ENCODE measurements at places on chromosomes 13 and 19.

DNA sequence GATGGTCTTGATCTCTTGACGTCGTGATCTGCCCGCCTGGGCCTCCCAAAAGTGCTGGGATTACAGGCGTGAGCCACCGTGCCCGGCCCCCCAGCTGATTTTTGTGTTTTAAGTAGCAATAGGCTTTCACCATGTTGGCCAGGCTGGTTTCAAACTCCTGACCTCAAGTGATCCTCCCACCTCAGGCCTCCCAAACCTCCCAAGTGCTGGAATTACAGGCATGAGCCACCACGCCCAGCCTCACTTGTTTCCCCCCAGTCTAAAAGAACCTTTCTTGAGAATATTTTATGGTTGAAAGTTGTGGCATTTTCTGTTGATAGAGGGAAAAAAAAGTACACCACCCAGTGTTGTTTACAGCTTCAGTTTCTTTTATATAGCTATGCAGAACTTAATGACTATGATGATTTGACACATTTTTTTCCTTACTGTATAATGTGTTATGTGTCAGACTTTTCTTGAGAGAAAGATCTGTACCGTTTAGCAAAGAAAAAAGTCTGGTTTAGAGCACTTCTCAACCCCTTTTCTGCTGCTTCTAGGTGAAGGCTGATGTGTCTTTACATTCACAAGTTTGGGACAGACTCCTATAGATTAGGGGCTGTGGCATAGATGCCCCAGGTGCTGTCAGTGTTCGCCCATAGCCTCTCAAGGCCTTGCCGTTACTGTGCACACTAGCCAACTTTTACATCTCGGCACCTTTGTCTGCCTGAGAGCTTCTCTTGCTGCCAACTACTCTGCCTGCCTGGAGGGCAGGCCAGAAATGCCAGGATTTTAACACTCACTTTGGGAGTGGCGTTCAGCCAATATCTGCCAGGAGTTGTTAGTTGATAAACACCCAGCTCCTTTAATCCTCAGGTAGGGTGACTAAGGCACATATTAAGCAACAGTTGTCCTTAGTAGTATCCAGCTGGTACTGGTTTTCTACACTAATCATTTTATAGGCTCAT lies 33.0 kb downstream of the KCTD4 start:
- no peak for DNase-seq

GRCh38 chr13:21402586-21403307 lies 56.4 kb downstream of the ZDHHC20 start:
- no peak for DNase-seq

DNA sequence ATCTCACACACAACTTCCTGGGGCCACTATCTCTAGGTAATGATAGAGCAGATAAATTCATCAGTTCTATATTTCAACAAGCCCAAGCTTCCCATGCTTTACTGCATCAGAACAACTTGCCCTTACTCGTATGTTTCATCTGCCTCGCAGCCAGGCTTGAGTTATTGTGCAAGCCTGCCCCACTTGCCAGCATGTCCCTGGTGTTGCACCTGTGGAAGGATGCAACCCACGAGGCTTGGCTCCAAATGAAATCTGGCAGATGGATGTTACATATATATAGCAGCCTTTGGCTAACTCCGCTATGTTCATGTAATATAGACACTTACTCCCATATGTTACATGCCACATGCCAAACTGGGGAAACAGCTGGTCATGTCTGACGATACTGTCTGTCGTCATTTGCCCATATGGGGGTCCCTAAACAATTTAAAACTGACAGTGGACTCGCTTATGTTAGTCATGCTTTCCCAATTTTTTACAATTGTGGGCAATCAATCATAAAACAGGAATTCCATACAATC lies 6.2 kb downstream of the ERVK3-1 start:
- no peak for DNase-seq

- DNase-seq, result no peak
These were observed 793.7 kb upstream of the ARGLU1 start for GRCh38 chr13:107361666-107362065.

DNA sequence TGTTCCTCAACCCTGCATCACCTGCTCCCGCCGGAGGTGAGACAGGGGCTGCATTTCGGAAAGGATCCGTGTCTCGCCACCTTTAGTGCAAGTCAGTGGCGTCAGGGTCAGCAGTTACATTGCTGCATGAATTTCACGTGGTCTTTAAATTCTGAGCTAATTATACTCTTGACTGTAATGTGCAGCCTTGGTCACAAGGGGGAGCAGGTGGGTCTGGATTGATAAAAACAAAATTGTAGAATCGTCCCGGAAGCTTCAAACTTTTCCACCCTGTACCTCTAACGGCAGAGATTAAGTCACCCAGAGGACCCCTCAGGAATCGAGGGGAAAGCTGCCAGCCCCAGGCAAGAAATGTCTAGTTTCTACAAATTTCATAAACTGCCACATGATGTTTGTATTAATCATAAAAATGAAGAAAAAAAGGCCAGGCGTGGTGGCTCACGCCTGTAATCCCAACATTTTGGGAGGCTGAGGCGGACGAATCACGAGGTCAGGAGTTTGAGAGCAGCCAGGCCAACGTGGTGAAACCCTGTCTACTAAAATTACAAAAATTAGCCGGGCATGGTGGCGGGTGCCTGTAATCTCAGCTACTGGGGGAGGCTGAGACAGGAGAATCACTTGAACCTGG lies 20.2 kb downstream of the BBC3 start:
- DNase-seq, result peak; percentile 45

DNA sequence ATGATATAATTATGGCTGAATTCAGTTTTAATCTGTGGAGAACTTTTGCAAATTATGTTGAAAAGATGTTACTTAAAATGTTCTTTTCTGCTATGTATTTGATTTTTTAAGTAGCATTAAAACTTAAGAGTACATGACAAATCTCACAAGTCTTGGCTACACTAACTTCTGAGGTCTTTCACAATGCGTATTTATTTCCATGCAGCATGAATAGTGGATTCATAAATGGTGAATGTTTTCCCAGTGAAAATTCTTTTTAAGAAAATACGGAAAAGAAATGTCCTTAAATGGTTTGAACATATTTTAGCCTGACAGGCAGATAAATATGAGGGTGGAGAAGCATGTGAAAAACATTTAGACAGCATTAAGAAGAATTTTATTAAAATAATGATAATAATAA lies 30.2 kb downstream of the GARRE1 start:
- DNase-seq, result no peak

GRCh38 chr13:51595416-51595815 lies 11.2 kb downstream of the WDFY2 start:
- no peak for DNase-seq

GRCh38 chr19:13978351-13979243 lies 26.3 kb downstream of the DCAF15 start:
- DNase-seq, result no peak

DNA sequence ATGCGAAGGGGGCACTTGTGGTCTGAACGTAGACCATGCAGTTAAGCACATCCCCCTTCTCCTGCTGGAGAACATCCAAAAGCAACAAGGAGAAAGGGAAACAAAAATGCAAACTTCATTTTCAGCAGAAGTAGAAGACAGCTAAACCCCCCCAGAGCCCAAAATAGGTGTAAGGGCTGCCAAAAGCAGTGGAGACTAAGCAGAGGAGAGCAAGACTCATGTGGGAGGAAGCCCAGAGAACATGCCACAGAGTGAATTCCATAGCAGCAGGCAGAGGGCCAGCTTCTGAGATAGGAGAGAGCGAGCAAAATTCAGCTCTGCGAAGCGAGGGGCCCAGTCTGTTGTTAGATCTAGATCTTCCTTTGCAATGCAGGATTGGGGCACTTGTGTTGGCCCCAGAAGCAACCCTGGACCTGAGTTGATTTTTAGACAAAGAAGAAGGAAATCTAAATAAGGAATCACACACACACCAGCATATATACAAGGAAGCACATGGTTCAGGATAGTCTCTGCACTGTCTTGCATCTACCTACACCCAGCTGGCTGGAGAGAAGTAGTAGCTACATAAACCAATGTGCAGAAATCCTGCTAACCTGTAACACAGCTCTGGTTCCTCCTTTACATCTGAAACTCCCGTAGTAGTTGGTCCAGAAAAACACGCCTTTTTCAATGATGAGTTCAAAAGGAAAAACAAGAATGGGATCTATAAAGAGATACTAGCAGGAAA lies 199.6 kb downstream of the SPRY2 start:
- peak; percentile 42 for DNase-seq

DNA sequence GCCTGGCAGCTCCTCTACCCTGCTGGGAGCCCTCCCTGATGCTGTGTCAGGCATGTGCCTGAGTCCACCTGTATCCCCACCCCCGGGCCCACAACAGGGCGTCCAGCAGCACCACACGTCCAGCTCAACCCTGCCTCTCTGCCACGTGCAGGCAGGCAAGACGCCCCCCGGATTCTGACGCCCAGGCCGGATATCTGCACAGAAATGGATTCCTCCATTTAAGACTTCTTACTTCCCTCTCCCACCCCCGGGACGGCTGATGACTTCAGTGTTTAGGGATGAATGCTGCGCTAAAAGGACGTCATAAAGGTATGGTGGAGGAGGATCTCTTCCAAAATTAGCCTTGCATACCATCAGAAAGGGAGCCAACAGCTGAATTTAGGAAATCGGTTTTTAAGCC lies 10.2 kb downstream of the PEPD start:
- no peak for DNase-seq

- no peak for DNase-seq
These were observed 65.6 kb upstream of the USE1 start for GRCh38 chr19:17149393-17150135.

GRCh38 chr19:29120466-29120865 lies 92.5 kb downstream of the UQCRFS1 start:
- DNase-seq, result no peak

DNA sequence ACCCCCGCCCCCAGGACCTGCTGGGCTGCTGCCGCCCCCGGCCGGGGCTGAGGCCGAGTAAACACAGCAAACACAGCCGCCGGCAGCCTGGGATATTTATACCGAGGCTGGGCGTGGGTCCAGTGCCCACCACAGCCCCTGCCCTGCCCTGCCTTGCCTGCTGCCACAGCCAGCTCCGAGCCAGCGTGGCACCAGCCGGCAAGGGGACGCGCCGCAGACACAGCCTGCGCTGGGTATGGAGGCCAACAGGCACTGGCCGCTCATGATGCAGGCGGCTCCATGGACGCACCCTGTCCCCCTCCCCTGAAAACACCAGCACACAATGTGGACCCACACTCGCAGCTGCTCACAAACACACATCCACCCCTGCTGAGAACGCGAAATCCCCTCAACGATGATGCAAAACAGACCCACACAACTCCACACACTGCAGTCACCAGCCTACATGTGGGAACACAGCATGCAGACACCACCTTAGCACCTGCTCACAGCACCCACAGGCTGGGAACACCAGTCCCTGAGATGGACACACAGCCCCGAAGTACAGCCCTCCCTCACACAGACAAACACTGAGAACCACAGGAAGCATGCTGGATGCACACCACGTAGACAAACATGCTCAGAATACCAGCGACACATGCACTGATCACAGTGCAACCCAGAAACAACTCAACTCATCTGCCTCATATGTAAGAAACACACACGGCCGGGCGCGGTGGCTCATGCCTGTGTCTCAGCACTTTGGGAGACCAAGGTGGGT lies 16.2 kb downstream of the CCDC97 start:
- peak; percentile 68 for DNase-seq

GRCh38 chr19:2255982-2256685 lies at the start of gene JSRP1:
JSRP1 (minus strand) TSS chr19:2256417; CDS start chr19:2255314, 1,103 bp downstream.
- DNase-seq, result no peak

DNA sequence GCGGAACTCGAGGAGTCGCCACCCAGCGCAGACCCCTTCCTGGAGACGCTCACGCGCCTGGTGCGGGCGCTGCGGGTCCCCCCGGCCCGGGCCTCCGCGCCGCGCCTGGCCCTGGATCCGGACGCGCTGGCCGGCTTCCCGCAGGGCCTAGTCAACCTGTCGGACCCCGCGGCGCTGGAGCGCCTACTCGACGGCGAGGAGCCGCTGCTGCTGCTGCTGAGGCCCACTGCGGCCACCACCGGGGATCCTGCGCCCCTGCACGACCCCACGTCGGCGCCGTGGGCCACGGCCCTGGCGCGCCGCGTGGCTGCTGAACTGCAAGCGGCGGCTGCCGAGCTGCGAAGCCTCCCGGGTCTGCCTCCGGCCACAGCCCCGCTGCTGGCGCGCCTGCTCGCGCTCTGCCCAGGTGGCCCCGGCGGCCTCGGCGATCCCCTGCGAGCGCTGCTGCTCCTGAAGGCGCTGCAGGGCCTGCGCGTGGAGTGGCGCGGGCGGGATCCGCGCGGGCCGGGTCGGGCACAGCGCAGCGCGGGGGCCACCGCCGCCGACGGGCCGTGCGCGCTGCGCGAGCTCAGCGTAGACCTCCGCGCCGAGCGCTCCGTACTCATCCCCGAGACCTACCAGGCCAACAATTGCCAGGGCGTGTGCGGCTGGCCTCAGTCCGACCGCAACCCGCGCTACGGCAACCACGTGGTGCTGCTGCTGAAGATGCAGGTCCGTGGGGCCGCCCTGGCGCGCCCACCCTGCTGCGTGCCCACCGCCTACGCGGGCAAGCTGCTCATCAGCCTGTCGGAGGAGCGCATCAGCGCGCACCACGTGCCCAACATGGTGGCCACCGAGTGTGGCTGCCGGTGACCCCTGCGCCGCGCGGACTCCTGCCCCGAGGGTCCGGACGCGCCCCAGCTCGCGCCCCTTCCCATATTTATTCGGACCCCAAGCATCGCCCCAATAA lies 2.3 kb downstream of the AMH start:
- DNase-seq, result no peak

DNA sequence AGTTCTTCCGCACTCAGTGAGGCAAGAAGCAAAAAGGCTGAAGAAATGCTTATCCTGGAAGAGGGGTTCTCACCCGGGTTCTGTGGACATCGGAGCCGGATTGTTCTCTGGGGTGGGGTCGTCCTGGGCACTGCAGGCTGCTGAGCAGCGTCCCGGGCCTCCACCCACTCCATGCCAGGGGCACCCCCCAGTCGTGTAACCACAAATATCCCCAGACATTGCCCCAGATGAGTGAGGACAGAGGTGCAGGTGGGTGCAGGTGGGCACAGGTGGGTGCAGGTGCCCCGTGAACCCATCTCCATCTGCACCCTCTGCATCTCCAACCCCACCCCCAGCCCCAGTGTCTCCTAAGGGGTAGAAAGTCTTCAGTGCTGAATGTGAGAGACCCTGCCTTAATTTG lies 67.5 kb downstream of the GNG7 start:
- no peak for DNase-seq

GRCh38 chr13:78601124-78601873 lies 2.1 kb downstream of the POU4F1 start:
- no peak for DNase-seq

Measured in non-pigmented ciliary epithelial cell (primary cell).